ENCODE measurements at places on chromosomes 3 and 15.

- DNase-seq, result no peak
These were observed 19.1 kb downstream of the RNF13 start for GRCh38 chr3:149832086-149832485.

- DNase-seq, result no peak
These were observed 175.4 kb downstream of the ANXA2 start for GRCh38 chr15:60222404-60222803.

- no peak for DNase-seq
These were observed 5.4 kb downstream of the BTBD1 start for GRCh38 chr15:83061680-83062079.

DNA sequence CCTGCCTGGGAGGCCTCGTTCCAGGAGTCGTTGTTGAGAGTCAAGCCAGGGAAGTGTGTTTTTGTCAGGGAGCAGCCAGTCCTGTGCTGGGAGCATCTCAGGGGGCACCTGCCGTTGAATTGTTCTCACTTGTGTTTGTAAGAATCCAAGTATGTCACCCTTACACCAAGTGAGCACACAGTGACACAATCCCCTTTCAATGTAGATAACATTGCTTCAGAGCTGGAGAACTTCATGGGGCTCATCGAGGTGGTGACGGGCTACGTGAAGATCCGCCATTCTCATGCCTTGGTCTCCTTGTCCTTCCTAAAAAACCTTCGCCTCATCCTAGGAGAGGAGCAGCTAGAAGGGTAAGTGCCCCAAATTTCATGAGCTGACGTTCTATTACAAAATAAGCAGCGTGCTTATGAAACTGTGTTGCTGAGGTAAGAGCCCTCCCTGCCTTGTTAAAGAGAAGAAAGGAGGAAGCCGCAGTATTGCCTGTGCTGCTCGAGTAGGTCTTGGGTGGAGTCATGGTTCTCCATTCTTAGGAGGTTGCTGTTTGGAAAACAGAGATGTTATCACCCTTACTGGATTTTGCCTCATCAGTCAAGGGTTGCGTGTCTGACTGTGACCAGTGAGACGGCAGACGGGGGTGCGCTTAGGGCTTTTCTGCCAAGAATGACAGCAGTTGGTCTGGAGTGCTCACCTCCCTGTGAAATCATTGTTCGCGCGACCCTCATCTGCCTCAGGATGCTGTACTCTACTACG lies 108.1 kb downstream of the PGPEP1L start:
- no peak for DNase-seq

DNA sequence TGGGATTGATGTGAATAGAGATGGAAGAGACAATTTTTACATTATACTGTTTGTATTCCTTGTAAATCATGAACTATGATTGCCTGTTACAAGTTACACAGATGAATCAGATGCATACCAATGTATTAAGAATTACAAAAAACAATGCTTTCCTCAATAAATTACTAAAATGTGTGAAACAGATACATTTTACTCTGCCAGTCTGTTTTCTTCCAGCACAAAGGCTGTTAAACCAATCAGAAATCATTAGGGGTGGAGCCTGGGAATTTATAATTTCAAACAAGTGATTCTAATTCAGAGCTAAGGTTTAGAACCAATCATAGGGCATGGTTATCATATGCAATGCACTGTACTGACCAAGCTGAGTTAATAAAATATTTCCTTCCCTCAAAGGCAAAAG lies 21.8 kb upstream of the ANKRD28 start:
- DNase-seq, result peak; percentile 5

Data from fibroblast of skin of scalp (primary cell).